Foreskin keratinocyte (primary cell): ENCODE measurements at places on chromosomes 11 and 22.
A peak's percentile ranks its signal among the peaks of the same experiment; 100 is the strongest.

DNA sequence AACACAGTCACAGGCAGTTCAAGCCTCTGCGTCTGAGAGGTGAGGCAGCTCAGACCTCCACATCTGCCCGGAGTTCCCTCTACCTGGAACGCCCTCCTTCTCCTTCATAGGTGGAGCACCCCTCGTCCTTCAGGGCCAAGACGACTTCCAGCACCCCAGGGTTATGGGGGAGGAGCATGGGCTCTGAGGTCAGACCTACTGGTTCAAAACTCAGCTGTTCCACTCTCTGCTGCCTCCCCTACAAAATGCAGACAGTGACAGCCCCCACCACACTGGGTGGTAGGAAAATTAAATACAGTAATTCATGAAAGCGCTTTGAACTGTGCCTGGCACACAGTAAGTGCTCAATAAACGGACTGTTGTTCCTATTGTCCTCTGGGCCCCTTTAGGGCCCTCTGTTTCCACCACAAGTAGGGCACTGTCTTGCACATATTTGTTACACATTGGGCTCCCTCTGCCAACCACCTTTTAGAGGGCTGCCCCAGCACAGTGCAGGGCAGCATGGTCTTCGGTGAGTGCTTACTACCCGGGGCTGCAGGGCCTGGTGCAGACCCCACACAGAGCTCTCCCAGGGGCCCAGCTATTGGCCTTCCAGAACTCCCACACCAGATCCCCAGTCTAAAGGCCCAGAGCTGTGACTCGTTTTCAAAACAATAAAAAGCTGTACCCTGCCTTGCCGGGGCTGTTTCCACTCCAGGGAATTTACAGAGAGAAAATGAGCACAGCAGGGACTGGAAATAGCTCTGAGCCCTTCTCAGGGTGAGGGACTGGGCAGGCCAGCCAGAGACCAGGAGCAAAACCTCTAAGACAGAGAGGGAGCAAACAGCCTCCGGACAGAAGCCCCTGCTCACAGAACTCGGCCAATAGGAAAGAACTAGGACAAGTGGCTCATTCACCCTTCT lies 2.5 kb downstream of the TMEM184B start:
- DNase-seq, result no peak

DNA sequence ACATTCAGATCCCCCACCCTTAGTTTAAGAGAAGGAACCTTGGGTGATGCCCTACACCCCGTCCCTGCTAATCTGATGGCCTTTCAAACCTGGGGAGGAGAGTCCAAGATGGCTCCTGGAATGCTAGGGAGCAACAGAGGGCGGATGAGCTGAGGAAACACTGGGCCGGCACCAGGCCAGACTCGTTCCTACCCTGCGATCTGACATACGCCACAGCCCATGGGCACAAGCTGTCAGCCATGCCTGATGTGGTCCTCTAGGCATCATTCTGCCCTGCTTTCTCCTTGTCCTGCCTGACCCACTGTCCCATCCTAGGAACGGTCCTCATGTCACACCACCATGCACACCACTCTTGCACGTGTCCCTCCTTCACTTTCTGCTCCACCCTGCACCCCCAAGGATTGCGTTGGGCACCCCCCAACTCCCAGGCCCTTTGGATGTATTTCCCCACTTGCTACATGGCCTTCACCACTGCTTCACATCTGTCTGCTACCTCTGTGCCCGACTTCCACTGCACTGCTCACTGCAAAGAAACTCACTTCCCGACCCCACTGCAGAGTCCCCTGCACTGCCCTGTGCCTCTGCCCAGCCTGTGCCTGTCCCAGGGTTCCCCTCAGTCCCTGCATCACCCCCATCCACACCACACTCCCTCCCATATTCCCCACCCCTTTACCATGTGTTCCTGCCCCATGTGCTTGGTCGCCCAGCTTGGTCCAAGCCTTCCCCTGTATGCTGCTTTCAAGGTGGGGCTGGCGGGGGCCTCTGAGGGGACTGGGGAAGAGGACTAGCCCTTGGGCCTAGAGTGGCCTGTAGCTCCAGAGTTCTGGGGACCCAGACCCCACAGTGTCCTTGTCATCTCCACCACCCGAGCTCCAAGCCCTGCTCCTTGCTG lies 29.2 kb downstream of the USP35 start:
- DNase-seq, result no peak

DNA sequence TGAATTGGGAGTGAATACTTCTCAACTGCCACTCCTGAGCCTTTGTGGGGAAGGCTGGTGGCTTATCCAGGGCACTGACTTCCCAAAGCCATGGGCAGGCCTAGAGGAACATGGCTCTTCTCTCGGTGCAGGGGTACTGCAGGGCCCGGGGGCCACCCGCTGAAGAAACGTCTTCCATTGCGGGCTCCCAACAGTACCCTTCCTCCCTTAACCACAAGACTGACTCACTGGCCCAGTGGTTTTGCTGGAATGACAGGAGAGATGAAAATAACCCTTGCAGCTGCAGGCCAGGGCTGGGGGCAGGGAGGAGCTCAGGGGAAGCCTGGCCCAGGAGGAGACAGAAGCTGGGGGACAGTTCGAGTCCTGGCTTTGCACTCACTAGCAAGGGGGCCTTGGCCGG lies 13.5 kb downstream of the TXN2 start:
- DNase-seq, result peak; percentile 80

DNA sequence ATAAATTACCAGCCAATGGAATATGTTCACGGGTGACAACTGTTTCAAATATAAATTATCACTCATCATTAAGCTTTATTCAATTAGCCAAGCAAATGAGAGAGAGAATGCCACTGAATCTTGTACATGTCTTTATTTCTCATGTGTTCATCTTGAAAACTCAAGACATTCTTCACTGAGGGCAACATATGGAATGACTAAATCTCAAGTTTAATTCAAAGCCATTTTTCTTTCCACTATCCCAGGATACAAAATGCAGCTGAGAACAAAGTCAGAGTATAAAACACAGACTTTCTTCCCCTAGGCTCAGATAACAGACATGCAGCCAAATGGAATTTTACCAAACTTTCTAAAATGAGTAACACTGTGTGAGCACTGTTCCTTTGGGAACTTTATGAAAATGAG lies 12.1 kb upstream of the BBOX1 start:
- no peak for DNase-seq

DNA sequence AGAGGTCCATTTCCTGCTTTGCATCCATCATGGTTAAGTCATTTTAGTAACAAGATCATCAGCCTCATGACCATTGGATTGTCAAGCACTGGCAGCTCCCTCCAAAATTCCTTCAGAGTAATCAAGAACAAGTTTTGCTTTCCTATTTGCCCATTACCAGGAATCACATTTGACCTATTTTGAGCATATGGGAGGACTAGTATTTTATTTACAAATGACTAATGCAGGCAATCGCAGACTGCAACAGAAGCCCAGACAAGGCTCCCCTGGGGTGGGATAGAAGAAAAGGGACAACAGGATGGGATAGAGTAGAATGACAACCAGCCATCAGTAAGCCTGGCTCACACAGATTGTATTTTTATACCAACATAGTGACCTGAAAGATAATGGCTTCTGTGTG lies 9.1 kb downstream of the MMP10 start:
- DNase-seq, result no peak

DNA sequence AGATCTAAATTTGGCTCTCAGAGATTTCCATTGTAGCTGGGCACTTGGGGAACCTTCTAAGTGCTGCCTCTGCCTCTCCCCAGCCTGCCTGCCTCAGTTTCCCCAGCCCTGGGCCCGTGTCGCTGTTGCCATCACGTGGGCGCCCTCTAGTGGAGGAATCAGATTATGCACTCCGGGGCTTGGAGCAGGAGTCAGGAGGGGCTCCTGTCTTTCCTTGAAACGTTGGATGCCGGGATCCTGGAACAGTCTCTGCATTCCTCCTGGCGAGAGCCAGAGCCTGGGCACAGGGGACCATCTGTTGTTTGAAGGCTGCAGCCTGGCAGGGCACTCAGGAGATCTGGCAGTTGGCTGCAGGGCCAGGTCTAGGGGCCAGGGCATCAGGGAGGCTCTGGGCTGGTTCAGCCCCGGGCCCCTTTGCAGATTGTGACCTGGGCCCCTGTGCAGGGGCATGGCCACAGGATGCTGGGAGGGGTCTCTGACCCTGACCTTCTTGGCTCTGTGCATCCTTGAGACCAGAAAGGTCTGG lies 71.6 kb downstream of the LRP5 start:
- DNase-seq, result no peak

- no peak for DNase-seq
Measured at GRCh38 chr11:120482149-120482548, 29.4 kb upstream of the GRIK4 start.

DNA sequence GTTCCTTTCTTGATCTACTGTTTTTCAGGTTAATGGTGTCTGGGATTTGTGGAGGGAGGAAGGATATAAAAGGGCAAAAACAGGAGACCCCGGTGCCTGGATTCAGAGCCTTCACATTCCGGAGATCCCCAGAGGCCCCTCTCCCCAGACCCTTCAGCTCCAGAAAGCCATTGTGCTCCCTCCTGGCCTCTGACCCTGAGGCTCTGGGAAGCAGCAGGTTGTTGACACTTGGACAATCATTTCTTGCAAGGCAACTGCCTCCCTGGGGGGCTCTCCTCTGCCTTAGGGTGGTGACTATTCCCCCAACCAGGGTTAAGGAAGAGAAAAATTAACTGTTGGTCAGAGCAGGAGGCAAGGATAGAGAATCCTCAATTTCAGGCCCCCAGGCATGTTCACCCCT lies 86.9 kb upstream of the NNMT start:
- DNase-seq, result no peak

DNA sequence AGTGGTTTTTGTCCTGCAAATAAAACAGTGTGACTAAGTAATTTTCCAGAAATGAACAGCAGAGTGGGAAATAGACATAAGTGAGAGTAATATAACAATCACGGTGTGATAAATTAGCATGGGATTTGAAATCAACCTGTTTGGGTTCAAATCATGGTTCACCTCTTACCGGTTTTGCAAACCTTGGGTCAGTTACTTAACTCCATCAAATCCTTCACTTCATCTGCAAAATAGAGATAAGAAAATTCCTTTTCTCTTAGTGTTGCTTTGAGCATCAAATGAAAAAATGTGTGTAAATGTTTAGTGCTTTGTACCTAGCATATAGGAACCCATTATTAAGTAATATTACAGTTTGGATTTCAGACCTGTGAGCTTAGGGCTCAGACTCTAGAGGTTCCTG lies 152.2 kb downstream of the TEAD1 start:
- no peak for DNase-seq

DNA sequence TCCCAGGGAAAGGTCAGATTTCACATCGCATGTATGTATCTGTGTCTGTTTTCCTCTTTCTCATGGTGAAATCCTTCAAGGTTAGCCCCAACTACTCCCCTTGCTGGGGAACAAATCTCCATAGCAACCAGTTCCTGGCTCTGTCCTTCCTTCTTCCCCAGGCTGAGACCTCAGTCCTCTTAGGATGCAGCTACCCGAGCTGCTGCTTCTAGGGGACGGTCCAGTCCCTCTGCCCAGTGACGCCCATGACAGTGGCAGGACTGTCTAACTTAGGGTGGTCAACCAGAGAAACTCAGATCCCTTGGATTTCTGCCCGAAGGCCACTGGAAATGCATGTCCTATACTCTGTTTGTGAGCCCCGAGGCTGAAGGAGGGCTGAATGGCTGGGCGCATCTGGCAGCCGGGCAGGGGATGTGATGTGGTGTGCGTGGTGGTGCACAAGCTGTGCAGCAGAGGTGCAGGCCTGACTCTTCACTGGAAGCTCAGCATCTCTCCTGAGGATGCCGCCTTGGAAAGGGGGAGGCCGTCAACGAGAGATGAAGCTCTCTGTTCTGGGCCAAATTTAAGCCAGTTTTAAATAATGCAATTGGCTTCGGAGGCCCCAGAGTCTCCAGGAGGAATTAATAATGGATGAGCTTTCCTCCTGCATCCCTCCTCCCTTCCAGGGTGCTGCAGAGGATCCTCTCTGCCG lies 118.7 kb upstream of the B3GAT1 start:
- no peak for DNase-seq

- DNase-seq, result no peak
Measured at GRCh38 chr11:30328681-30329080, 5.8 kb downstream of the ARL14EP start.

- DNase-seq, result no peak
Measured at GRCh38 chr11:72350752-72351151, 83.6 kb downstream of the CLPB start.

- DNase-seq, result no peak
Measured at GRCh38 chr11:86269645-86270044, 25.1 kb downstream of the EED start.

DNA sequence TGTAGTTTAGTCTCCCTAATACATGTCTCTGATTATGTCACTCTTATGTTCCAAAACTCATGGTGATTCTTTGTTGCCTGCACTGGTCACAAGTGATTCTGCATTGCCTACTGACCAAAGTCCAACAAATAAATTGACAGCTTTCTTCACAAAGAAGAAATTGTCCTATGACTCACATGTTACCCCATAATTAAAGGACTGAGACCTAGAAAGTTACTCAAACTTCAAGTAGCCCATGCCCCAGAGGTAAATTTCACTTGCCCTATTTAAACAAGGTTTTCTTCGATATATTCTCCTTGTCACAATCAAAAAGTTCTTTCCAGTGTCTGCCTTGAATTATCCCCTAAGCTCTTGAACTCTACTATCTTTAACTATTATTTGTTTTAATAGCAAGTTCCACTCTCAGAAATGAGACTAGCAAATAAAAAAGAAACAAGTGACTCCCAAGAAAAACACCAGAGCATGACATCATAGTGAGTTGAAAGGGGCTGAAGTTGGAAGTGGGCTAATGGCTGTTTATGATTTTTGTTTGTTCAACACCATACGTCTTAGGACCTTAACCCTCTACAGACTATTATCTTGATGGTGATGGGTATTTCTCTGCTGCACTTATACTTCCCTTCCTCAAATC lies 94.5 kb upstream of the BLID start:
- DNase-seq, result no peak

GRCh38 chr22:39932918-39933649 lies 27.1 kb upstream of the TMA7B start:
- DNase-seq, result no peak

- DNase-seq, result no peak
Measured at GRCh38 chr11:114211444-114212121, 84.6 kb upstream of the NNMT start.

DNA sequence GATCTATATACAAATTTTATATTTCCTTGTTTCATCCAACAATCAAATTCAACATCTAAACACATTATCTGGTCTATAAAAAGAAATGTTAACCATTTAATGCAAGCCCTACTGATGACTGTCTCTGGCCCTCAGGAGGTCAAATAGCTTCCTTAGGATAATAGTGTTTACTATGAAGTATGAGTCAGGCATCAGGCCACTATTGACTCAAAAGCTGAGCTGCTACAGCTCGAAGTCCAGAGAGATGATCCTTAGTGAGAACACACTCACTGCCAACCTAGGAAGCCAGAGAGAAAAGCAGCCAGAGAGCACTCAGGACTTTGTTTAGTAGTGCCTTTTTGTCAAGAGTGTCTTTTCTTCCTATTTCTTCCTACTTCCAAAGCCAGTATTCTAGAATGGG lies 171.8 kb downstream of the SOX6 start:
- DNase-seq, result peak; percentile 39

DNA sequence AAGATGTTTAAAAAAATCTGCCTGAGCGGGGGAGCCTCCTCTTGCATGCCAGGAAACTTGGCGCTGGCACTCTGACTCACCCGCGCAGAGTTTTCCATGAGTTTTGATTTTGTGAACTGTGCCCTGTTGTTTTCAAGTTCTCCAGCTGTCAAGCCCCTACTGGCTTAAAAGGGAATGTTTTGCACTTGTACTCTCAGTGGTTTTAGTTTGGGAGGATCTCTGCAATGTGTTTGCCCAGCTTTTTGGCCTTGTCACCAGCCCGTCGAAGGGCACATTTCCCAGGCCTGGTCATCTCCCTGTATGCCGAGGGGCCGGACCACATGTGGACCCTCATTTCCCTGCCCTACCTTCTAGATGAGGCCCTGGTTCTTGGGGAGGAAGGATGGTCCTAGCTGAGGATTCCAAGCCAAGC lies 12.2 kb downstream of the MRGPRF start:
- DNase-seq, result peak; percentile 62

GRCh38 chr11:10838083-10838482 lies 19.8 kb downstream of the ZBED5 start:
- no peak for DNase-seq
